ENCODE measurements at places on chromosomes 12 and 14. TPM values are rescaled to one million over a fixed set of nuclear protein-coding genes. Genes with fewer than 3 reads are reported as not detected.

Gene ANKS1B
- 3.9 TPM for polyA plus RNA-seq

Gene INHBC
- polyA plus RNA-seq: 0.25 TPM

Gene CNIH1
- polyA plus RNA-seq: 144 TPM

Gene TC2N
- 14.3 TPM for polyA plus RNA-seq

Gene ALG10B
- 13.9 TPM for polyA plus RNA-seq

Gene BDKRB2
- polyA plus RNA-seq: 3.3 TPM

DNA sequence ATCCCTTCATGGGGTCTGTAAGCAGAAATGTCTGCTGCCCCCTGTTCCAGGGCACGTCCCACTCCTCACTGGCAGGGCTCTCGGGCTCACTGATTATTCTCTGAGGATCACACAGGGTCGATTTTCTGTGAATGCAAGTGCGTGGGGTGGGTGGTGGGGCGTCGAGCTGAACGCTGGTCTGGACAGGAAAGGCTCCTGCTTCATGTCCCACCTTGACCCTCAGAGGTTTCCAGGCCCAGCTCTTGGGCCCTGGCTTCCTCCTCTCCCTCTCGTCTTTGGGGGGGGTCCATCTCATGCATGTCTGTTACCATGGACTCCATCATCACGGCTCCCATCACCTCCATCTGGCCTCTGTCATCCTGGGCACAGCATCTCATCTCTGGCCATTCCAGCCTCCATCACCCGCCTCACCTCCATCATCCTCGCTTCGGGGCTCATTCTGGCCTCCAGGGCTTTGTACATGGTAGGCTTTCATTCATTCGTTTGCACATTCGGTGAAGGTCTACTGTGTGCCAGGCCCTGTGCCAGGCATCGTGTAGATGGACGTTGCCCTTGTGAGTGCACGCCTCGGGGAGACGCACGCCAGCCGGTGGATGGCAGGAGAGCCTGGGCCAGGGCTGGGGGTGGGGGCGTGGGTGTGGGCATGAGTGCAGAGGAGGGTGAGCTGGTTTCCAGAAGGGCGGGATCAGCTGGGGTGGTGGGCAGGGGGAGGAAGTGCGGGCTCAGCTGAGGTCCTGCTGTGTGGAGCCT lies 34.7 kb downstream of the RTL1 start:
- no peak for DNase-seq

- no peak for DNase-seq
Observed at GRCh38 chr12:109292342-109292711, 16.8 kb downstream of the FOXN4 start.

DNA sequence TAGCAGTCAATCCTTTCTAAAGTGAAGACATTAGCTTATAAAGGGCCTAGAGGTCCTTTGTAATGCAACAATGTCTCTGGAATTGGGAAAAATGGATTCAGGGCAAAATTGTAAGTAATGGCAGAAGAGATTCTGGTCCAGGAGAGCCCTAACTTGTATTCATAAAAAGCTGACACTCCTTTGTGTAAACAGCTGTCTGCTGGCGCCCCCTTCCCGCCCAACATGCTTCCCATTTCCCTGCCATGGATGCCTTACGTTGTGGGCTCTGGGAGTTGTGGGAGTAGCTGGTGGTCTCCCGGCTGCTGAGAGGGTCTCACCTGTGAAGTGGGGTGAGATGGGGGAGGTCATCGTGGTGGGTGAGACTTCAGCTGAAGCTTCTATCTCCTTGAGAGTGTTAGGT lies 2.3 kb downstream of the ACRBP start:
- no peak for DNase-seq

DNA sequence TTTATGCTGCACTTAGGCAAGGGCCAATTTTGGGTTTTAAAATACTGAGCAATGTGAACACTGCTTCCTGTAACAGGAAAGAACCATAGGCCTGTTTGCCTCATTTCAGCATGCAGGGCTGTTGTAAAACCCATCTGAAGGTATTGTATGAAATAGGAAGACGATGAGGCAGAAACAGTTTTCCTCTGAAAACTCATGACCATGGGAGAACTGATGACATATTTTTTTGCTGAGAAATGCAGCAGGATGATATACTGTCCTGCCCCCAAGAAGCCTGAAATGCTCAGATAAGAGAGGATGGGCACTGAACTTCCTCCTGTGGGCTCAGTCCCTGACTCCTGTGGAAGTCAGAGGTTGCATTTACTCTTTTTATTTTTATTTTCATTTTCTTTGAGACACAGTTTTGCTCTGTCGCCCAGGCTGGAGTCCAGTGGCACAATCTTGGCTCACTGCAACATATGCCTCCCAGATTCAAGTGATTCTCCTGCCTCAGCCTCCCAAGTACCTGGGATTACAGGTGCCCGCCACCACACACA lies 17.4 kb downstream of the PYGL start:
- DNase-seq: no peak

DNA sequence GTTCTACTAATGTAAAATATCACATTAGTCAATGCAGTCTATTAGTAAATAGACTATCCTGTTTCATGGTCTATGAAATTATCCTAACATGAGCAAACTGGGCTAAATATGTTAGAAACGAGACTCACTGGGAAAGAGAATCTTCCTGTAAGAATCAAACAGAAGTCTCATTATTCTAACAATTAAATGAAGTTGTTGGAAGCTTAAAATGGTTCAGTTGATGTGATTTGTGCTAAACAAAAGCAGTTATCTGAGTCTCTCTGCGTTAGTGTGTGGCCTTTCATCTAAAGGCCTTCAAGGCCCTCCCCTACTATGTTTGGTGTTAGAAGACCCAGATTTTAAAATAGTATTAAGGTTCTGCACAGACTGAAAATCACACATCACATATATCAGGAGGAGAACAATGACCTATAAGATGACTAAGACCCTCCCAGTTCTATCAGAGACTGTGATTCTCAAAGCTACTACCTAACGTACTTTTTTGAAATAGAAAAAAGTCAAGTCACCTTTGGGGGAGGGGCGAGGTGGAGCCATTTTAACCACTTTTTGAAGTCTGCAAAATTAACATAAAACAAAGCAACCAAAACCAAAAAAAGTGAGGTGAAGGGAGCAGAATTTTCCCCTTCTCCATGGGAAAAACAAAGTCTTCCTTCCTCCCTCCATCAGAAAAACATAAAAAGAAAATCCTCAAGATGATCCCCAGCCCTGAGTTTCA lies 82.3 kb downstream of the DENND5B start:
- no peak for DNase-seq

- DNase-seq: no peak
Observed at GRCh38 chr12:50992819-50993218, 33.4 kb downstream of the SLC11A2 start.

DNA sequence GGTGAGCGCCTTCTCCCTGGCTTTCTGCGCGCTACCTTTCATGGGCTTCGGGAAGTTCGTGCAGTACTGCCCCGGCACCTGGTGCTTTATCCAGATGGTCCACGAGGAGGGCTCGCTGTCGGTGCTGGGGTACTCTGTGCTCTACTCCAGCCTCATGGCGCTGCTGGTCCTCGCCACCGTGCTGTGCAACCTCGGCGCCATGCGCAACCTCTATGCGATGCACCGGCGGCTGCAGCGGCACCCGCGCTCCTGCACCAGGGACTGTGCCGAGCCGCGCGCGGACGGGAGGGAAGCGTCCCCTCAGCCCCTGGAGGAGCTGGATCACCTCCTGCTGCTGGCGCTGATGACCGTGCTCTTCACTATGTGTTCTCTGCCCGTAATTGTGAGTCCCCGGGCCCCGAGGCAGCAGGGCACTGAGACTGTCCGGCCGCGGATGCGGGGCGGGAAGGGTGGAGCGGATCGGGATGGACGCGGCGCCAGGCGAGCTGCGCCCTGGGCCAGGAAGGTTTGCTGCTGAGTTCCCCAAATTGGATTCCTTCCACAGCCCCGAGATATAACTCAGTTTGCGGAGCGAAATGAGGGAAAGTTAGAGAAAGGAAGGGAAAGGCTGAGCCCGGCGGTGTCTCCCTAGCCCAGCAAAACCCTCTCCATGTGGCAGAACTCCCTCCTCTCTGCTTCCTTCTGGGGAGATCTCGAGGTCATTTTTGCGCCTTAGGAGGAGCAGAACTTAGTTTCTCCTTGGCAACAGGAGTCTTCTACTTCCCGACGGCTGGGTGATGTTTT lies 972 bp downstream of the PTGDR start:
- no peak for DNase-seq

DNA sequence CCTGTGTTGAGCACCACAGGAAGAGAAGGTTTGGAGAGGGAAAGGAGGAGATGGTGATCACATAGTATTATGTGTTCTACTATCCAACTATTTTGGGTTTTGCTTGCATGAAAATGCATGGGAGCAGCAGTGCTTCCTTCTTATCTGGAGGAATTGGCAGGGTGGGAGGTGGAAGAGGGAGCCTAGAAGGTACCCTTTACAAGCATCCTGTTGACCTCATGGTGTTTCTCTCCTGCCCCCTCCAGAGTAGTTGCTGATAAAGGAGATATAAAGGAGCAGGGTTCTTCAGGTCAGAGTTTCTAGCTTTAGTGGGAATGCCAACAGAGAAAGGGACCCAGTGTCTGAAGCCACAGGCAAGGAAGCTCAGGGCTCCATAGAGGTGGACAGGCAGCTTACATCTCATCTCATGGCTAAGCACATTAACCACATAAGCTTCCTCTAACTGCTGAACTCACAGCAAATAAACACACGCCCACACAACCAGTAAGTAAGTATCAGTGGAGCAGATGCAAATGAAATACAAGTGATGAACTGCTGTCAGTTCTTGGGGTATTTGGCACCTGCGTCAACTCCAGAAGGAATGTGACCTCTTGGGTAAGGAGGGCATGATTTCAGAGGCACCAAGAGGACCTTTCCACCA lies 174.2 kb upstream of the SLC38A2 start:
- DNase-seq: no peak

Data from renal cortex interstitium (tissue), 15 donors.